ENCODE measurements at places on chromosomes 12 and 14.
A peak's percentile ranks its signal among the peaks of the same experiment; 100 is the strongest.

DNA sequence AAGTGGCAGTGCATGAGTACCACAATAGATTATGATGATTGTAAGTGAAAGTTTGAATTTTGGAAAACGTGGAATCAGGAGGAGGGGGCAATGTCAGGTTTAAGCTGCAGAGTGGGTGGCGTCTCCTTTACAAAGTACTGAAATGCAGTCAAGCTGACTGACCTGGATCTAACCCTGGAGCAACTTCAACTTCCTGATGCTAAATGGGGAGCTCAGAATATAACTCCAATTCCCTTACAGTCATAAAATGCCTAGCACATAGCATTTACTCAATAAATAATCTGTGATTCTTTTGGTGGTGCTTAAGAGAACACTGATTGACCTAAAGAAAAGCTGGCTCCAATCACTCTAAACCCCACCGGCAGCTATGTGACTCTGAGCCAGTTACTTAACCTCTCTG is 38.5 kb downstream of the CCDC60 start:
- DNase-seq = no peak

DNA sequence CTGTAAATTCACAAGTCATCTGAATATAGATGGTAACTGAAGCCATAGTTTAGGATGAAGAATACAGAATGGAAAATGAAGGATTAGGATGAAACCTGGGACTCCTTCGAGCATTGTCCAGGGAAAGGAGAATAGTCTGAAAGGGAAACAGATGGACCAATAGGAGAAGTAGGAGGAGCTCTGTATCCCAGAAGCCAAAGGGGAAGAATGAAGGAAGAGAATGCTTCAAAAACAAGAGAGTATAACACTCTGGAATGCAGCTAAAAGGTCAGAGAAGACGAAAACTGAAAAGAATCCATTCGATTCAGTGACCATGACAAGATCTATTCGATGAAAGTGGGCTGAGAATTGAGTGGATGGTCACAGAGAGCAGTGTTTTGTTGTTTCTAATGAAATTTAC is 1.0 kb downstream of the GMFB start:
- no peak for DNase-seq

DNA sequence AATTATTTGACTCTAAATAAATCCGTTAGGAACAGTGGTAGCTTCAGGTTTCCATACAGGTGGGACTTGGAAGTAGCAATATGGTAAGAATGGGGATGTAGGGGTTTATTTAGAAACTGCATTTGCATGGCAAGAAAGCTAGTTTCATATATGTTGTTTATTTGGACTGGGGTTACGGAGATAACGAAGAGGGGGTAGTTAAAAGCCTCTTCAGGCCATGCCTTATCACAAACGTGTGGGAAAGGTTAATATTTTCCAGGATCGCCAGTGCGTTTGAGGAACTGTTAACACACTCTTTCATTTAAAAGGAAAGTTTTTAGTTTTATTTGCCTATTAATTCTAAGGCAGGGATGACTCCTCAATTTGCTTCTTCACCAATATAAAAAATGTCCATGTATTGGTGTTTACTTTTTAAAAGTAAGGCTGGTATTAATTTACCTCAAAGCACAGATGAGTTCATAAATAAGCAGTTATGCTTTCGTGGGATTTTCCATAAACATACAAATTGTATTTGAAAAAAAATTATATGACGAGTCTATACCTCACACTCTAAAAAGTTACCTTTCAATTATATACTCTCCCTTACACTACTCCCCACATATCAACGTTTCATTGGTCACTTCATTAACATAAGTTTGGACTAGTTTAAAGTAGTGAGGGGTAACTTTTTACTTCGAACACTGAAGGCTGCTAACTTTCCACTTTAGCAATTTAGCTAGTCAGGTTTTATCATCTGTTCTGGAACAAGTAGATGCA is 814 bp downstream of the RAB2B start:
- DNase-seq = no peak

DNA sequence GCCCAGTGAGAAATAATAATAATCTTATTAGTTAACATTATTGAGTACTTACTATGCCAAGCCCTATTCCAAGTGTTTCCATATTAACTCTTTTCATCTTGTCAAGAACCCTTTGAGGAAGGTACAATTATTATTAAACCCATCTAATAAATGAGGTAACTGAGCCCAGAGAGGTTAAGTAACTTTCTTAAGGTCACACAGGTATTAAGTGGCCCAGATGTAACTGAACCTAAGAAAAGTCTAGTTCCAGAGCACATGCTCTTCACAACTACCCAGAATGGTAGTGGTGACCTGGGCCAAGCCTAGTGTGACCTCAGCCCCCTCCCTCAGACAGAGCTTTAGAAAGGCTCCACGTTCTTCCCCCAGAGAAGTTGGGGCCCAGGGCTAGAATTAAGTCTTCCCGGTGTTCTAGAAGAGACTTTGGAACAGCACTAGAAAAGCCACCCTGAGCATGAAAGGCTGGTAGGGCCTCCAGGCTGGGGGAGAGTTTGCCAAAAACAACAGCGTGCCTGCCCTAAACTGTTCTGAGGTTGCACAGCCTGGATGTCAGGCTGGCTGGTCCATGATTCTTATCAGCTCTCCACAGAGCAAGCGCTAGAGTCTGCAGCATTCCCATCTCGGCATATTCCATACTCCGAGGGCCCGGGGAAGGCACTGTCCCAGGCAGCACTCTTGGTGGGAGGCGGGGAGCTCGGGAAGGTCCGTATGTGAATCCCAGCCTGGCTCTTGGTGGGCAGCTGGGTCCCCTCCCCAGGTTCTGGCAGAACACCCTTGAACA is 41.3 kb upstream of the CTDSP2 start:
- DNase-seq = no peak

DNA sequence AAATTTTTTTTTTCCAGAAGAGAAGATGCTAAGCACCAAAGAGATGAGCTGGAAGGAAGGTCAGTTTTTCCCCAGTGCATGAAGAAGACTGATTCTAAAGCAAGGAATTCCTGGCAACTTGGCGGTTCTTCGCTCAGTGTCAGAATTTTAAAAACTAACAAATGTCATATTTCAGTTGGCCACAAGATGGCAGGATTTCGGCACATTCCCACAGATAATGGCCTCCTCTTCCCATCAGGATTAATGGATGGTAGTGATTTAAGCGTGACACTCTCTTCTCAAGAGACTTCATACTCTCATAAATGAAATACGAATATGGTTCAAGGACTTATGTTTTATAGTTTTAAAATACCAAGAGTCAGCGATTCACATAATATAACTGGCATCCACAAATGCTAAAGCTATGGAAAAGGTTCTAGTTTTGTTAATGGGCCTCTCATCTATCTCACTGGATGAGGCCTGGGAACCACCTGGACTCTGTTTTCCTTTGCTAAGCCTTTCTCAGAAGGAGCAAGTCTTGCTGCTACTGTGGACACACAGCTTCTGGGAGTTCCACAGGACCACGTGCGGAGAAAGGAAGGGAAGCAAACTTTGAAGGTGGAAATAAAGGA is 46.1 kb upstream of the PTPRO start:
- DNase-seq = peak; percentile 17

DNA sequence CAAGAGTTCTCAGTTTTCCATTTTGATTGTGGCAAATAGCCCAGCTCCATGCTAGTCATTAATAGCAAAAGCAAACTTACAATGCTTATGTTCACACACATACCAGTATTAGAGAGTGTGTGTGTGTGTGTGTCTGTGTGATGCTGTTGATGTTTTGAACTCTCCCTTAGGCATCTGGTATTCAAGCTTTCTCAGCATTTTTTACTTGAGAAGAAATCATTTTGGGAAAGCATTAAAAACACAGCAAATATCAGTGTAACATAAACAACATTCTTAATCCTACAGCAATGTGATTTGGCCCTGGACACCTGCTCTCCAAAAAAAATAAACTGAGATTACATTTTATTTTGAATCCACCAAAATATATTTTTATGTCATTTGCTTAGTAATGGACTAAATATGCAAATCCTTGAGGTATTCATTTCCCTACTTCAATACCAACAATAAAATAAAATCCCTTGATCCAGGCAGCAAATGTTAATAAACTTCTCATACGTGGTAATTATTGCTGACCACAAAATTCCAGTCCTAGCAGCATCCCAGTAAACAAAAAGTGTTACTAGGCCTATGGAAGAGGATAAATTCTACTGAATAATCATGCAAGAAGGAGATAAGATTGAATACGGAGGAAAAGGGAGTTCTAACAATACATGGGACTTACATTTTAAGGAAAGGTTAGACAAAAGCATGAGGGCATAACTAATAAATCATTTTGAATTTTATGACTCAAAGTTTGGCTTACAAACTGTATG is 249.5 kb upstream of the CLEC14A start:
- no peak for DNase-seq

GRCh38 chr14:51491036-51491545 is 160.6 kb upstream of the FRMD6 start:
- DNase-seq = no peak

DNA sequence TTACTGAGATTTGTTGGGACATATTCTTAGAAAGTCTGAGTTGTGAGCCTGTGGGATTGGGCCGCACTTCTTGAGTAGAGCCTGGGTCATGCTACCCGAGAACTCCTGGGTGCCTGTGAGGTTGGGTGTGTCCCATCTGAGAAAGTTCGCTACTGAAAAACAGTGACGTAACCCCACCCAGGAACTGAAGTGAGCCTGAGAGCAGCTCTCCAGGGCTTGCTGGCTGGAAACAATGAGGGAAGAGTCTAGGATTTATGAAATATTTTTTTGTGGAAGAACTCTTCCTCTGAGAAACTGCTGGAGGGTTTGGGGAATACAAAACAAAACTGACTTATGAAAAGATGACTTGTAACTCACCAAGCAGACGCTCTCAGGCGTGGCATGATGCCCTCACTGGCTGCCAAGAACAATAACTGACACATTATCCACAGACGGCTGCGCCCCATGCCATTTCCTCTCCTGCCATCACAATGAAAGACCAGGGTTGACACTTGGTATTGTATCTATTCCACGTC is 69.2 kb downstream of the RASSF3 start:
- DNase-seq = peak; percentile 79

DNA sequence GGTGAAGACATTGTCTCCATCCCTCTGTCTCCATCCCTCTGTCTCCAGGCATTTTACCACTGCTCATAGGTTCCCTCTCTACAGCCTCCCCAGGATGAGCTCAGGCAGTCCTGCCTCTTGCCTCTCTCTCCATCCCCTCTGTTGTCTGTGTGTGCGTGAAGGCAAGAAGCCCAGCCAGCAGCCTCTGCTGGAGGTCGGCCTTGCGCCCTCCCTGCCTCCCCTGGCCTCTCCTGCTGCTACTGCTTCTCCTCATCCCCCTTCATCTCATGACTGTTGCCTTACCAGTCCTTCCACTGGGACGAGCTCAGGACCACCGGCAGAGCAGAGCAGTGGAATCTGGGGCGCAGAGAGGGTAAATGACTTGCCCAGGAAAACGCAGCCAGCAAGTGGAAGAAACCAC is 3.2 kb downstream of the KRT80 start:
- DNase-seq = no peak

GRCh38 chr14:54857830-54858269 is 44.8 kb downstream of the GCH1 start:
- DNase-seq = peak; percentile 13

DNA sequence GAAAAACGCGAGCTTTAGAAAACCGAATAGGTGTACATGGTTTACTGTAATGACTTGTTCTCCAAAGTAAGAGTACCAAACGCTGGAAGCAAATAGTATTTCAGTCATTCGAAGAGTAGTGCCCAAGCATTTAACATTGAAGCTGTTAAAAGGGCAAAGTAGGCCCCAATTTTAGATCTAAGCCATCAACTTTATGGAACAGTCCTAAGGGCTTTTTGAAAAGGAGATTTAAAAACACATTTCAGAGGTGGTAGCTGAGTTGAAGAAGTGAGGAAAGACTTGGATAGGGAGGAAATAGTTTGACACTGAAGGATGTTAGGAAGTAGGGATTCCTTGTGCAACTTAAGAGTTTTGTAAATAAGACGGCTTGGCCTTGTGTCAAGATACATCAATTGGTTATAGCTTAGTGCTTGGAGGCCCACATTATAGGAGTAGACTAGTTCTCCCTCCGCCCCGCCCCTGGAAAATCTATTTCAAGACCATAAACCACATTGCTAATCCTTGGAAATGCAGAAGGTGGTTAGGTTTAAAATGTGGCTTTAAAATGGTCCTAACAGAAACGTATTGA is 783 bp upstream of the TUBA1B start:
- no peak for DNase-seq

DNA sequence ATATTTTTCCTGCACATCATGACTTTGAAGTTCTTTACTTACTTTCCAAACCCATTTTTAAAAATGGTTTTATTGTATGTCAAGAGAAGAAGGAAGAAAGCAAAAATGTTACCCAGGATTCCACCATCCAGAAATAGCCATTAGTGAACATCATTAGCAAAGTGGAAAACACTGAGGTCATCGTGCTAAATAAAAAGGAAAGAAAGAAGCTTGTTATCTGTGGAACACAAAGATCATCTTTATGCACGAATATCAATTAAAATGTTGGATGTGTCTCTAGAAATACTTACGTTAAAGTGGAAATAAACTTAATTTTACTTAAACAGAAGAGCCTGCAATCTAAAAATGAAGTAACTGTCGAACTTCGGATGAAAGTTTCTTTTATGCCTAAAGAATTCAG is 27.3 kb downstream of the SFSWAP start:
- DNase-seq = no peak

DNA sequence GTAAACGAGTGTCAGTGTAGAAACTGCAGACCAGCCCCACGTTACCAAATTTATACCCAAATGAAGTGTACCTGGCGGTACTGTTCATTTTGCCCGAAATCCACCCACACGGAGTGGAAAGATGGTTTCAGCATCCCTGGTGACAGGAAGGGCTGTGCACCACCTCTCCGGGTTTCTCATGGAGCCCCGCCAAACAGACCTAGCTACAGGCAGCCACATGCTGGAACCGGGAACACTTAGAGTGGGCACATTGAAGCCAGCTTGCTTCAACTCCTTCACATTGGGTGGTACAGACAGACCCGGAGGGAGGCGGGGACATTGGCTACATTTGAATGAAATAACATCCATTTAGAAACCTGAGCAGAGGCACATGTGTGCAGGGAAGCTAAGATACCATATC is 84.4 kb downstream of the PPP2R5C start:
- DNase-seq = no peak

DNA sequence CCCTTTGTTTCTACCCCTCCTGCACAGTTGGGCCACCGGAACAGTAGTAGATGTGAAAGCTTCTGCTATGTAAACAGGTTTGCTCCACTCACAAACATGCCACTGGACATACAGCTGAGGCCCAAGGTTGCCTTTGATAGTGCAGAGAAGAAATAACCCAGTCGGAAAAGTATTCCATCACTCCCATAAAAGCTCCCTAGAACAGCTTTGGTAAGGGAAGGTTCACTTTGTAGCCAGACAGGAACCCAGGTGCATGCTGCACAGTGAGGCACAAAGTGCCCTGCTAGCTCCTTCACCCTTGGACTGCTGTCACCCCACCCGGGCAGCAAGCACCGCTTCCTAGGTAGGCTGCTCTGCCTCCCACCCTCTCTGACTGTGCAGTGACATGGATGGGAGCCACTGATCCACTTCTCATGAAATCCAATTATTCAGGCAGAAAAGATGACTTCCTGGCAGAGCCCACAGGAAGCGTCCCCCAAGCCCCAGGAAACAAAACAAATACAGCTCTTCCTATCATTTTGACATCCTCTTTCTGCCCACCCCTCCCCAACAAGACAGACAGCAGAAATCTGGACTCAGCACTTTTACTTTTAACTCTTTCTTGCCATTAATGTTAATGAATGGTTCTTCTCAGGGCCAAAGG is 100.2 kb downstream of the SRGAP1 start:
- no peak for DNase-seq

GRCh38 chr14:52078095-52078531 is 9.3 kb upstream of the NID2 start:
- no peak for DNase-seq

- DNase-seq = no peak
Observed at GRCh38 chr12:105562199-105562971, 231.9 kb downstream of the C12orf75 start.
